ENCODE measurements at places on chromosomes 7 and 10.

DNA sequence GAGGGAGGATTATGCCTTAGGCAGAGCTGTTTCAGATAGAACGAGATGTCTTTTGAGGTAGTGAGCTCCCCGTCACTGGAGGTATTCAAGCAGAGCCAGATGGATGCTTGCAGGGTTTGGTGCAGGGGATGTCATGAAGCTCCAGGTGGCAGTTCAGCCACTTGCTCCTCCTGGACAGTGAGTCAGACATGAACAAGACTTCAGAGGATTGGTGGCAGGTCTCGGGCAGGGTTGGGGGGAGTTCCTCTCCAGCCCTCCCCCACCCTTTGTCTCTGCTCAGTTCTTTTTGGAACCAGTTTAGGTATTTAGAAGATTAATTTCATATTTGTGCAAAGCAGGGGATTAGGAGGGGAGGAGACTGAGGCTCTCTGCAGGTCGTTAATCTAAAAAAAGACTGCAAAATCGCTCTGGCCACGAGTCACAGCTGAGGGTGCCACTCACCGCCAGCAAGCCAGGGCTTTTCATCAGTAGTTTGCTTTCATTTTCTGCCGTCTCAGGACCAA is 21.5 kb upstream of the MYL10 start:
- DNase-seq = no peak

GRCh38 chr10:62735464-62736167 is 68.9 kb upstream of the ADO start:
- DNase-seq = no peak

GRCh38 chr7:47622946-47623640 is 41.2 kb upstream of the TNS3 start:
- peak; percentile 91 for DNase-seq

GRCh38 chr10:47225219-47225927 is 74.6 kb upstream of the GDF10 start:
- DNase-seq = no peak

DNA sequence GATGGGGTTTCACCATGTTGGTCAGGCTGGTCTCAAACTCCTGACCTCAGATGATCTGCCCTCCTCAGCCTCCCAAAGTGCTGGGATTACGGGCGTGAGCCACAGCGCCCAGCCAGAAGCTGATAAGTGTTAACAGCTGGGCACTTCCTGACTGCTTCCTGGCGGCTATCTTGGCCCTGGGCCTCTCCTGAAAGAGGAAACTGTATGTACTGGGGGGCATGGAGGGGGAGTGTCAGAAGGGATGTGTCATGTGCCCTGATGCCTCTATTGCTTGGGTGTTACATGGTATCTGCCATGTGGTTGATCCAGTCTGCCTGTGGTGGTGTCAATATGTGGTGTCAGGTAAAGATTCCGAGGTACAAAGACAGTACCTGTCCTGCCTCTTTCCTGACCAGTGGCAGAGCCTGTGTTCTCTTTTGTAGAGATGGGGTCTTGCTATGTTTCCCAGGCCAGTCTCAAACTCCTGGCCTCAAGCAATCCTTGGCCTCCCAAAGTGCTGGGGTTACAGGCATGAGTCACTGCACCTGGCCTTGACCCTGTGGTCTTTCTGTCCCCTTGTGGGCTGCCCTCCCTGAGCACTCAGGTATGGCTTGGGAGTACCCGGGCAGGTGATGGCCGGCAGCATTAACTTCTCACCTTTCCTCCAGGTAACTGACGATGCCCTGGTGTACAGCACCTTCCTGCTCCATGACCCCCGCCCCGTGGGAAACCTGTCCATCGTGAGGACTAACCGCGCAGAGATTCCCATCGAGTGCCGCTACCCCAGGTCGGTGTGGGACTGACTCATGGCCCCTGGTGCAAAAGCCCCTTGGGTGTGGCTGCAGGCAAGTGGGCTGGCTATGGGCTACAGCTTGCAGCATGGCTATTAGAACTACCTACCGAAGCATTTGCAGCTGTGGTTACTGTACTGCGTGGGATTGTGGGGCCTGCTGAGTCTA is 4.4 kb downstream of the ZP3 start:
- DNase-seq = no peak

DNA sequence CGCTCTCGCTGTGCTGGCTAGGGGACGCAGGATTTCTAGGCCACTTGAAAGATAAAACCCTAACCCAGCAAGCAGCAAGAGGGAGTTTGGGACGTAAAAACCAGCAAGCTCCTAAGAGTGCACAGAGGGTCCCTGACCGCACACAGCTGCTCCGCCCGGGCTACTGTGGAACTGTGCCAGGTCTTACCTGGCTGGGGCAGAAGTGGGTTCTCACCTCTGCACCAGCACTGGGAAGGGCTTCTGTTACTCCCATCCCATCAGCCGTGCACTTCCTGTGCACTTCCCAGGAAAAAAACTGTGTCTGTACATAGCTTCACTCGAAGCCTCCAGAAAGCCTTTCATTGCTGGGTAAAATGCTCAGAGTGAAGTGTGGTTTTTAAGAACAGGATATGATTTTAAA is 45.9 kb upstream of the PTF1A start:
- DNase-seq = no peak

GRCh38 chr7:91041901-91042484 is 222.2 kb upstream of the FZD1 start:
- DNase-seq = no peak

DNA sequence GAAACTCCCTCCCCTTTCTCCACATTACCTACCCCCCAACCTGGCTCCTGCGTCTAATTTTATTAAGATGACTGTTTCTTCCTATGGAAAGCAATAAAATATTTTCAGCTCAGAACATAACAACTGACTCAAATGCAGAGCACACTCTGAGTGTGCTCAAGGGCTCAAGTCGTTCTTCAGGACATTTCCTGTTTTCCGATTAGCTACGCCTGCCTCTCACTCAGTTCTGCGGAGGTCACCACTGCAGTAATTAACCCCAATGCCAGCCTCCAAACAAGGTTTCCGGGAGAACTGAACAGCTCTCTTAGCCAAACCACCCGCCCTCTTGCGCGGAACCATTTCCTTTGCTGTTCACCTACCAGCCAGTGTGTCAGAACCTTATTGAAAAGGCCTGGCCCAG is 19.3 kb downstream of the MYOF start:
- DNase-seq = no peak

DNA sequence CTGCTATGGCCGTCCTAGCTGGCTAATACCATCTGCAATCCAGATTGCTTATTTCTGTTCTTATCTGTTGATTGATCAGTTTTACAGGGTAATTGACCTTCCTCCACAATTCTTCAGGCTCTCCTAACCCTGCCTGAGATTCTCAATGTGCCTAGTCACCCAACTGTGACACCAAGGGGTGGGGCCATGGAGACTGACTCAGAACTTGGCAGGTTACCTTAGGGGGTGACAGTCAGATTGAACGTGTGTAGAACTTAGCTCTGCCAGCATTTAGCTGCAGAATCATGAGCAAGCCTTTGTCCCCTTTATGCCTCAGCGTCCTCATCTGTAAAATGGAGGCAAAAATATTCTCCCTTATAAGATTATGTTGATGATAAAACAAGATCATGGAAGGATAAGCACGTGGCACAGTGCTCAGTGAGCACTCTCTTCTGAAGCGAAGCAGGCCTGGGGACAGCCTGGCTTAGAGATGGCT is 19.1 kb upstream of the LEP start:
- no peak for DNase-seq

DNA sequence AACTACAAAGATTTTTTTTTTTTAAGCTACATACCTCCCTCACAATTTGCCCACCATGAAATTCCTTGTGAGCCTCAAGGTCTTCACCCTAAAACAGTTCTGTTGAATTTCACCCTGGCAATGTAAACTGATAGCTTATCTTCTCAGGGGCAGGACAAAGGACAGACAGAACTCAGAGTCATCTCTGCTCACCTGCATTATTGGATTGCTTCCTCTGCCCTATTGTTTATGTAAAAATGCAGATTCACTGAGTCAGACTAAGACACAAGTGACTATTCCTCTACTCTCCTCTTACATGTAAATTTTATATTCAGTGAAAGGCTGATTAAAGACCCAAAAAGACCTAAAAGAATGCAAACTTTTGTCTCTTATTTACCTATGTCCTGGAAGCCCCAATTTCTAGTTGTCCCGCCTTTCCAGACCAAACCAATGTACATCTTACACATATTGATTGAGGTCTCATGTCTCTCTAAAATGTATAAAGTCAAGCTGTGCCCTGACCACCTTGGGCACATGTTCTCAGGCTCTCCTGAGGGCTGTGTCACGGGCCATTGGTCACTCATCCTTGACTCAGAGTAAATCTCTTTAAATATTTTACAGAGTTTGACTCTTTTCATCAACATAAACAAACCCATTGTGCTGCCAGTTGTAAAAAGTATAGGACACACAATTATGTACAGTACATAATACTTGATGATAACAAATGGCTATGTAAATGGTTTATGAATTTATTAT is 440.2 kb downstream of the HTR7 start:
- no peak for DNase-seq

DNA sequence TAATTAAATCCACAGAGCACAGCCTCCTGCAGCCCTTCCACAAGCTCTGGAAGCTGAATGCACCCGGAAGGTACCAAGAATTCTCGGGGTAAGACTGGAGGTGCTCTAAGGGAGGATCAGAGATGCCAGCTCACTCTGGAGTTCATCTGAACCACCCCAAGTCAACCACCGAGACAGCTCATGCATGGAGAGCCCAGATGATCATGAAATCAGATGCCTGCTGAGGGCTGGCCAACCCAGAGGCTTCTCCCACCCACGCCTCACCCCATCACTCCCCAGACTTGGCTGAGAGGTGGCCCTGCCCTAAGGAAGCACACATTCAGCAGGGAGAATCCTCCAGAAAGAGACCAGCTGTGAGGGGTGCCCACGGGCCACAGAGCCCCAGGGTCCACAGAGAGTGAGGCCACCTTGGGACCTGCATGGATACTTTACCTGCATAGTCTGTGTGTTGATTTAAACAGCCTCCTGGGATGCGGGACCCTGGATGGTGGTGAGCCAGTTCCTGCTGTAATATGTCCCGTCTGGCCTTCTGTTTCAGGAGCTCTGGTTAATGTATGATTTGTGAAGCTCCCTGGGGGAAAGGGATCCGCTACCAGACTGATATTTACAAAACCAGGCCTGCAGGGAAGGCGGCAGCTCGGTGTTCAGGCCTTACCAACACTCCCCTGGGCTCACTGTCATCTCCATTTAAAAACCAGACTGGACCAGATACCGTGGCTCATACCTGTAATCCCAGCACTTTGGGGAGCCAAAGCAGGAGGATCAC is 64.9 kb downstream of the INSIG1 start:
- DNase-seq = no peak

DNA sequence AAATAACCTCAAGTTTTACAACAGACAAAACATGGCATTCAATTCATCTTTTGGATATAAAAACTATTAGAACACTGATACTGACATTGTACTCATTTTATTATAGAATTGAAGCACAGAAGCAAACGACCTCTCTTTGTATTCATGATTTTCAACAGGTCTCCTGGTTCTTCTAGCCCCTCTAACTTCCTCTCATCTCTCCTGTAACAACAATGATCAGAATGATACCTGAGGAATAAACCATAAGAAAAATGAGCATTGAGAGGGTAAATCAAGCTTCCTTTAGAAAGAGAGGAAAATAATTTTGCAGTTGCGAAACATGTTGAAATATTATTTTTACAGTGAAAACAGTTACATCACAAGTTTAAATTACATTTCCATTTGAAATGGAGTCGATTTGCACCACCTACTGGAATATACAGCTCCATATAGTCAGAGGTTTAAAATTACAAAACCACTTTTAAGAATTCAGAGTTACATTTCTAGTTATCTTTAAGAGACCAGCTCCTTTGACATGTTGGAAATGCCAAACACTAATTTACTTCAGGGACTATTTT is 17.5 kb upstream of the TEX36 start:
- no peak for DNase-seq

DNA sequence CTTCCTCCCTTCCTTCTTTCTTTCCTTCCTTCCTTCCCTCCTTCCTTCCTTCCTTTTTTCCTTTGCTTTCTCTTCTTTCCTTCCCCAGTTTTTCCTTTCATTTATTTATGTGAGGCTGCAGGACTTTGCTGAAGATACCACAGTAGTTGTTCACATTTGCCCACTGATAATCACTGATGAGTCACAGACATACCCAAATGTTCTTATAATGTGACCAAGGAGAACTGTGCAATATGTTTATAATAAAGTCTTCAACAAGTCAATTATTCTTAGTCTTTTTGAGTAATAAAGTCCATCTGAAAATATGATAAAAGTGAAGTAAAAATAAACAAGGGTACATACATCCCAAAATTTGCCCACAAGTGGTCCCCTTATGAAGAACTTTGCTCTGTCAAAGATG is 159.7 kb downstream of the GNAI1 start:
- DNase-seq = no peak

DNA sequence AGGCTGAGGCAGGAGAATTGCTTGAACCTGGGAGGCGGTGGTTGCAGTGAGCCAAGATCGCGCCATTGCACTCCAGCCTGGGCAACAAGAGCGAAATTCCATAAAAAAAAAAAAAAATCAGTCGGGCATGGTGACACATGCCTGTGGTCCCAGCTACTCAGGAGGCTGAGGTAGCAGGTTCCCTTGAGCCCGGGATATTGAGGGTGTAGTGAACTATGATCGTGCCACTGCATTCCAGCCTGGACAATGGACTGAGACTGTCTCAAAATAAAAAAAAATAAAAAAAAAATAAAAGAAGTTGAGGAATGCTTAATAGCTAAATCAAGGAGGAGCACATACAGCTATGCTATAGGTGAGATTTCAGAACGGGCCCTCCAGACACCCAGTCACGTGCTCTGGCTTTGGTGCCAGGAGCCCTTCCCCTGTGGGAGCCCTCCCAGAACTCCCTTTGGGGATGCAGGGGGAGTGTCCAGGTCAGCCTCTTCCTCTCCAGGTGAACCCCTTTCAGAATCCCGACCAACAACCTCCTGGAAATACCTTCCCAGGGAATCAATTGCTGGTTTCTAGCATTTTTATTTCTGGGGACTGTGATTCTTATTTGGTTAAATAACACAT is 42.9 kb upstream of the CTBP2 start:
- DNase-seq = no peak

DNA sequence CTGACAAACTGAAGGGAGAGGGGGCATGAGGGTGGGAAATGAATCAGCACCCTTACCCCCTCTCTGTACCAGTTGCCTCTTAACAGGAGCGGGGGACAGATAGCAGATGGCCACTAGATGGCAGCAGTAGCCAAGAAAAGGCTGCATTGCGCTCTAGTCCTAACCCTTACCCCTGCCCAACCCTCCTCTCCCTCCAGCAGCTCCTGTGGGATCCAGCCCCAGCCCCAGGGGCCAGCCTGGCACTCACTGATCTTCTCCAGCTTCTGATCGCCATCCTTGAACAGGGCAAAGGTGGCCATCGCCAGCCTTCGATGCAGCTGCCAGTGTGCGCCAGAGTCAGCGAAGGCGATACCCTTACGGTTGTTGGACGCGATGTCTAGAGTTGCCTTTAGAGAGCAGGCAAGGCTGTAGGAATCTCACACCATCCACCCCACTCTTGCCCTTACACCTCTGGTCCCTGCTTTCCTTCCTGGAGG is 2.2 kb downstream of the CYP17A1 start:
- peak; percentile 59 for DNase-seq

Data from AG04450 (cell line).